Activated T-helper 1 cell treated with anti-CD3 and anti-CD28 coated beads, Interleukin-2, amount 50 U/mL, for 16 hours (primary cell): ENCODE measurements at places on chromosomes 5 and 9.

DNA sequence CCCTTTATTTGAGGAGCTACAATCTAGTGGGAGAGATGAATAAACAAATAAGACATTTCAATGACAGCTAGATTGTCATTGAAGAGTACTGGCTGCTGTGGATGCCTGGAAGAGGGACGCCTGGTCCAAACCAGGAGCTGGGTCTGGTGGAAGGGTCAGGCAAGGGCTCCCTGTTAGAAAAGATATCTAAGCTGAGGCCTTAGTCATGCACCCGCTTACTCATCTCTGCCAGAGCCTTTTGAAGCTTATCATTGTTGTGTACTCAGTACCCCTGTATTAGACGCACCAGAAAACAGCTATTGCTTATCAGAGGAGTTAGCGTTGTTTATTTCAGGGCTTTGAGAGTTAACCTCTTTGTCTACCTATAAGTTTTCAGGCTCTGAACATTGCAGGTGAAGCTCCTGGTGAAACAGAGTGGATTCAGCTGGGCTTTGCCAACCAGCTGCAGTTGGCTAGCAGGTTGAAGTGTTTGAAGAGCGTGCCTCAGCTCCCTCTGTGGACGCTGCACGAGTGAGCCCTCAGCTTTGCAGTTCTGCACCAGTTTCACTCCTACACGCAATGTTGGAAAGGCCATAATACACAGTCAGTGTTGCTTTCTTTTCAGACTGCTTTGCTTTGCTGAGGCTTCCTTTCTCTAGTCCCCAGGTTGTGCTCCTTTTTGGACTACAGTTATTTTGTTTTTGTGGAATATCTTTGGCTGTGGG is 5.6 kb upstream of the GPR151 start:
- no peak for DNase-seq

- no peak for DNase-seq
Measured at GRCh38 chr9:72534931-72535330, 13.5 kb downstream of the TMC1 start.

DNA sequence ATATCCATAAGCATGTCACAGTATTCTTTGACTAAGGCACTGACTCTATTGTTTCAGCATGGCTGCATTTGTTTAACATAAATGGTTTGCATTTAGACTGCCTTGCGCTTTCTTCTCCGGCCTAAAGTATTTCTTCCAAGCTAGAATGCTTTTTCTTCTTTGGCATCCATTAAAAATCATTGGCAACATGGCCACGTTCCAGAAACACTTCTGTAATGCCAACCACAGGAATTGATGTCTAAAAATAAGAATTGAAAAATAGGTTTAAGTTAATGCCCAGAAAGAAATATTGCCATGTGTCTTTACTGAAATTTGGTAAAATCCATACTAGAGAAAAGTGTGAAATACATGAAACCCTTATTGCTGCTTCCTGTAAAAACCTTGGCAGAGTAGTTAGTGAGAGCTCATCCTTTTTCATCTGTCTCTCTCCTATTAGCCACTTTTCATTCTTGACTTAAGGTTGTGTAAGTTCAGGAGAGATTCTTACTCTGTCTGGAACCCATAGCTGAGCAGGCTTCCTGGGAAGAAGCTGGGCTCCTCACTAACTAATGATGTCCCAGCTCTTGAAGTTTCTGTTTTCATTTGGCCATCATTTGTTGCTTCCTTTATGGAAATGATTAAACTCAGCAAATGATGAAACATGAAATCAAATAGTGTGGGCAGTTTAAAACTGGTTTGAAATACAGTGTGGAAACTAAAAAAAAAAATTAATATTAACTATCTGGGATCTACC is 58.2 kb upstream of the RPS23 start:
- no peak for DNase-seq

- no peak for DNase-seq
Measured at GRCh38 chr9:13479096-13479495, 199.6 kb upstream of the MPDZ start.

- no peak for DNase-seq
Measured at GRCh38 chr9:125906144-125906543, 159.0 kb downstream of the PBX3 start.

DNA sequence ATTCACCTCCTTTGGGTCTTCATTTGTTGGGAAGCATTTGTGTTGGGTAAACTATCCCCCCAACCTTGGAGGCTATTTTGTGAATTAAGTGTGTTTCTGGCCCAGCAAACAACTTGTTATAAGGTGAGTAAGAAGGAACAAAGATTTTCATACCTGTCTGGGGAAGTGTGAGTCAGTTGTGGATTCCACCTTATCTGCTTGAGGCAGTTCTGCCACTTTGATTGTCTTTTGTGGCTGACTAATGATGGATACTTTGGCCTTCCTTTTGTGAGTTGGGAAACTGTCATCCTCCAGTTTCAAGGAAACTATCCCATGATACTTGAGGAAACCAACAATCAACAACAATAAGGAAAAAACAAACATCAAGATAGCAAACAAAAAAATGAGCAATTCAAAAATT is 24.6 kb upstream of the CER1 start:
- DNase-seq = no peak

DNA sequence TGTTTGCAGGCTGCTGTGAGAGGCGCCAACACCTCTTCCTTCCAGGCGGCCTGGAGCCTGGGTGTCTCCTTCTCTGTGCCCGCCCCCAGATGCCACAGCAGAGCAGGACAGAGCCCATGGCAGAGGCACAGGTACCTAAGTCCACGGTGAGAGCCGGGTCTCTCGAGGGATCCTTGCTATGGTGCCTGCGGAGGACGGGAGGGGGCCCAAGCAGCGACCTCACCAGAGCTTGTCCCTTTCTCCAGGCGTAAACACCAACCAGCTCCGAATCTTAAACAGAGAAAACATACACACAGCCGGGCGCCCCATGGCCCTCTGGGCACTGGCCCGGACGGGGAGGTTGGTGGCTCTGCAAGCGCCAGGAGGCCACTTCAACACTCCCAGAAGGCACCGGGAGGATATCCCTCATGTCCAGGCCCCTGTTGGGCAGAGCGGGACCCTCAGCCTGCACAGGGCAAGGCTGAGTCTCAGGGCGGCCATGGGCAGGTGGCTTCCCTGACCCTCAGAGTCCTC is 11.8 kb downstream of the CCDC187 start:
- no peak for DNase-seq

GRCh38 chr5:163508753-163509152 is 3.3 kb downstream of the MAT2B start:
- DNase-seq = no peak

DNA sequence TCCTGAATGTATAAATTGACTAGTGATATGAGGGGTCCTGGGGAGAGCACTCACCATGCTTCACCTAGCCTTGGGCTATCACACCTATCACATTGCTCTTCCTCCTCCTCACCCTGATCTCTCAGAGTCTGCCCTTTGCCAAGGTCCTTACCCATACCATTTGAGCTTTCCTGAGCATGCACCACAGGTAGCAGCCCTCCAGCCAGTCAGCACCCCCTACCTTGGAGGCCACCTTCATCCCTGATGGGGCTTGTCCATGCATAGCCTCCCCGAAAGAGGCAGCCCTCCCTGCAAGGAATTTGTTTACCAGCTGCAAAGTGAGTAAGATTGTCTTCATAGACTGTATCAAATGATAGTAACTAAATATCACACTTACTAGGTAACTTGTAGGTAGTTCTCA is 83.1 kb downstream of the ALDH7A1 start:
- DNase-seq = no peak

DNA sequence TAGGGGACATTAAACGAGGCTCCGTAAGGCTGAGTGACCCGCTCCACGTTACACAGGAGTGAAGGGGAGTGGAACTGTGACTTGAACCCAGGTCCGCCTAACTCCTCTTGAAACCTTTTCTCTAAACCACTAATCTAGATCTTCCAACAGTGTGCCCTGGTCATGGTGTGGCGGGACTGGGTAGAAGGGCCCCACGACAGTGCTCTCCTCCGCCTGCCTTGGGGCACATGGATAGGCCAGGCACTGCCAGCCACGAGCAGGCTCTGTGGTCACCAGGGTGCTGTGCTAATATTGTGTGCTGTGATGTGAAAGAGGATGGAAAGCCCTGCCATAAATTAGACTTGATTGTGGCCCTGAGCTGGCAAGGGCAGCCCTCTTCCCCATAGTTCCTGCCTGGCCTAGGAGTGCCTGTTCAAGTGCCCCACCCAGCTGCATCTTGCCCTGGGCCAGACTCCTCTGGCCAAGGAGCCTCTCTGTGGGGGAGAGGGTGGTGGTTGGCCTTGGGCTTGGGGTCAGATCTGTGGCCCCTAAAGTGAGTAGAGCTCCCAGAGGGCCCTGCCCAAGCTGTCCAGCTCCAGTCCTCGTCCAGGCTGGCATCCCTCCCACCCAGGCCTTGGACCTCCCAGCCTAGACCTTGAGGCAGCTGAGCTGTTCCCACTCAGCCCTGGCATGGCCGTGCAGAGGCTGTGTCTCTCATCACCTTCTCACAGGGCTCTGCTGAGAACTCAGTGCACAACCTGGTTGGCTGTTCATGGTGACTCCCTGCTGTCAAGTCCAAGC is 67.8 kb upstream of the TBC1D2 start:
- DNase-seq = no peak

GRCh38 chr9:90198956-90199355 is 443.7 kb downstream of the DIRAS2 start:
- DNase-seq = no peak

DNA sequence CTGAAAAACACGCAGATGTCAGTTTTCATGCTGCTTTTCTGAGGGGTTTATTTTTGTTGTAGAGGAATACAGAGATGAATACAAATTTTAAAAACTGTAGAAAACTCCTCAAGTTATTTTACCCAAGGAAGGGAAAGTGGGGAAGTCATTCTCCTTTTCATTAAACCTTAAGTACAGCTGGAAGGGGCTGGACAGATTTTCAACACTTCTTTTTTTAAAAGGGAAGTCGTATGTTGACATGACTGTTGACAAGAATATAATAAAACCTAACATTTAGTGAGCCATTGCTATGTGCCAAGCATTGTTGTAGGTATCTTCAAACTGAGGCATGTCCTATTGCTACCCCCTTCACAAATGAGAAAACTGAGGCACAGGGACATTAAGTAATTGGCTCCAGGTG is 235.7 kb upstream of the ELL2 start:
- no peak for DNase-seq

DNA sequence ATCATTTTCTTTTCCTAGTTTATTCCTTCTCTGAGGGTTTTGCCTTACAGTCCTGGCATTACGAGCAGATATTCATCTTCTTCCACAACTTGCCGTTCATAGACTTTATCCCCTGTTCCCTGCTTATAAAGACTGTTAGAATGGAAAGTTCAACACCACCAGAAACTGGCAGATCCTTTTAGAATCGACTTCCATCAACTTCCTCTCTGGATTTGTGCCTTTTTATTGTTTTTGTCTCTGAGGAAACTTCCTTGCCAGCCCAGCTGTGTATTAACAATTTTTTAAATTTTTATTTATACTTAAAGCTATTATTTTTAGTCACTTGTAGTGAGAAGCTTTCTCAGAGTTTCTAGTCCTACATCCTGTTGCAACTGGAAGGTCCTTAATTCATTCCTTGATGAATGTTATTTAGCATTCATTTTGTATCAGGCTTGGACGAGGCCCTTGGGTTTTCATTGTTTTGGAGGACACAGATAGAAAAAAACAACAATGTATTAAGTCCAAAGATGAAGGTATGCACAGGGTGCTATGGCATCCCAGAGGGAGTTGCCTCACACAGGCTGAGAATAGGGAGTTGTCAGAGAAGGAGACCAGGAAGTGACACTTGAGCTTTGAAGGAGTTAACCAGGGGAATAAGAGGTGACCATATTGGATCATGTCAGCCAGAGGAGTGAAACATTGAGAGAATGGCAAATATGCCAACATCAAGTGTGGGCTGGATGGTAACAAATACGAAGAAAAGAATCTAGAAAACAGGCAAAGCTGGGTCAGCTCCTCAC is 81.3 kb downstream of the ADAMTSL1 start:
- DNase-seq = no peak

DNA sequence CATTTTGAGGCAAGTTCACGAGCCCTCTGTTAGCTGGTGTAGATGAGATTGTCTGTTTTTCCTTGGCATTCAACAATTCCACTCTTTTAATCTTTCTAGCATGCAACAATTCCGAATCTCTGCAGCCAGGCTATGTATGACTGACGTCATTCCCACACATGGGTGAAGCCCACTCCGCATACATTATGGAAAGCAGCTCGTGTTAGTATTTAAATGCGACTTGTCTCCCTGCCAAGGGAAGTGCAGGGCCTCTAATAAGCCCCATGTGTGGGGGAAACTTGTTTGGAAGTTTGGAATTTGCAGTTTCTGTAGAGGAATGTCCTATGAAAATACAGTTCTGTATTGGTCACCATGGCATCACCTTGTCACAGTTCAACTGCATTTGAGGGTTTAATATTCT is 146.0 kb upstream of the FBXL7 start:
- no peak for DNase-seq

DNA sequence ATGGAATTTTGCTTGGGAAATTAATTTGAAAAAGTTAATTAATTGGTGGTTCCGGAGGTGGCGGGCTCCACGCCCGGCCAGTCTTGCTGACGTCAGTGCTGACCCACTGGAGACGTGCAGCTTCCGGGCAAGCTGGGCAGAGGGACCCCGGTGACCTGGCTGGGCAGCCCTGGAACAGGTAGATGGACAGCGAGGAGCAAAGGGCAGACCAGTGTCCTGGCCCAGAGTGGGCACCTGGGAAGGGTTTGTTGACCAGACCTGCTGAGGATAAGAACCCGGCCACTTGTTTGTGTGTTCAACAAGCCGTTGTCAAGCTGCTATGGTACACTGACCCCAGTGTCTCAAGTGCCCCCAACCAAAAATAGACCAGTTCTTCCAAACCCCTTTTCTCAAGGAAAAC is 17.5 kb downstream of the CXXC5 start:
- no peak for DNase-seq

GRCh38 chr5:63240063-63240755 is 661.6 kb downstream of the LRRC70 start:
- no peak for DNase-seq

- no peak for DNase-seq
Measured at GRCh38 chr9:94135222-94135621, 51.0 kb downstream of the PTPDC1 start.

GRCh38 chr9:74293479-74293878 is 203.7 kb upstream of the RORB start:
- DNase-seq = no peak
